ENCODE measurements at places on chromosomes 6 and 20.

GRCh38 chr6:82068721-82069120, 178.8 kb downstream of the IBTK start:
- no peak for DNase-seq

GRCh38 chr6:82842721-82843120, 222.9 kb downstream of the UBE3D start:
- DNase-seq, result no peak

GRCh38 chr20:7748624-7749023, 191.6 kb downstream of the HAO1 start:
- no peak for DNase-seq

DNA sequence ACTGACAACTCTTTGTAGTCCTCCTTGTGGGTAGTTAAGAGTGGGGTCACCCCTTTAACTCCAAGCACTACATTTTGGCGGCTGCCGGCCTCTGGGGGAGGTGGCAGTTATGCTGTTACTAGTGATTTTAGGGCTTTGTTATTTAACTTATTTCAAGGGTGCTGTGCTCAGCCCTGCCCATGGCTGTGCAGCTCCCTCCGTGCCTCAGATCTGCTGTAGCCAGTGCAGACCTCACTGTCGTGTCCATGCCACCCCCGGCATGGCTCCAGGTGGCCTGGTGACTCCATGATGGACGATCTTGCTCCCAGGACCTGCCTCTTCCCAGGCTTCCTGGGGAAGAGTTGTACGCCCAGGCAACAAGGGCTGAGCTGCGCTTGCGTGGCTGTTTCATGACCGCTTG, 15.4 kb downstream of the UQCC2 start:
- DNase-seq, result no peak

DNA sequence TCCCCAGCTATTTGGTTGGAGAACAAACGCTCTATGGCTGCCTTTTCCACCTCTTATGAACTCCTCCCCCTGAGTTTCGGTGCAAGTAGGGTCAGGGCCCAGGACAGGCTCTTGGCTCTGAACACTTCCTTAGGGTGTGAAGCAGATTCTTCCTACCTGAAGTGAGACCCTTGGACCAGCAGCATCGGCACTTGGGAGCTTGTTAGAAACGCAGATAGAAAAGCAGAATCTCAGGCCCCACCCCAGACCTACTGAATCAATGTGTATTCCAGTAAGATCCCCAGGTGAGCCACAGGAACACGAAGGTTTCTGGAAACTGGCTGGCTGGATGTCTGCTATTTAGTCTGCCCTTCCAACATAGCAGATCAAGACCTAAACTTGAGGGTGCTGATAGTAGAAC, 3.2 kb downstream of the FAM50B start:
- DNase-seq, result no peak

All from ovary (tissue), 10 donors.